ENCODE measurements at places on chromosomes 4 and X.

- no peak for DNase-seq
Observed at GRCh38 chr4:153518001-153518400, 51.8 kb downstream of the TMEM131L start.

DNA sequence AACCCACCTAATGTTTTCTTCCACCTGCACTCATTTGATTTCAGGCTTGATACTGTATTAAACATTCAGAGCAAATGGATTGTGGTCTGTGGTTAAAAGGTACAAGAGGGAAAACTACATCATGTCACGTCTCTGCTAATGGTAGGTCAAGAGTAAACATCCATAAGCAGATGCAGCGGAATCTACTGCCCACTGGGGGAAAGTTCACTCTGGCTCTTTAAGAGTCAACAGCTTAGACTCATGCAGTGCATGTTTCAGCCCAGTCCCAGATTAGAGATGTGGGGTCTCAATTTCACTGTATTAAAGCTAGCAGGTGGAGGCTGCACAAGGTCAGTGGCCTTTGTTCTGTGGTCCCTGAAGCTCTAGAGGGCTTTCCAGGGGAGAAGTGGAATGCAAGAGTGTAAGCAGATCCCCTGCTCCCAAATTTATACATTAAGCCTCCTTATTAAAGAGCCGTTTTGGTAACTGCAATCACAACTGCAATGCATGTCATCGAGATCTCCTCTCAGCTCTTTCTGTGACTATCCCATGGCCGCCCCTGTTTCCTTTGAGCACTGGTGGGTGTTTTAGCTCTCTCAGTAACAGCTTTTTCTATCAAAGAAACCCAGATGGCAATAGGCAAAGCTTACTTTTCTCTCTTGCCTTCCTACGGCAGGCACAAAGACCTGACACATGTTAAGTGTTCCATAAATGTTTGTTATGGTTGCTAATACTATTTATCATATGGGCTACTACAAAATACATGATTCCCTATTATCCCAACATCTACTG lies 53.4 kb downstream of the LDB2 start:
- no peak for DNase-seq

DNA sequence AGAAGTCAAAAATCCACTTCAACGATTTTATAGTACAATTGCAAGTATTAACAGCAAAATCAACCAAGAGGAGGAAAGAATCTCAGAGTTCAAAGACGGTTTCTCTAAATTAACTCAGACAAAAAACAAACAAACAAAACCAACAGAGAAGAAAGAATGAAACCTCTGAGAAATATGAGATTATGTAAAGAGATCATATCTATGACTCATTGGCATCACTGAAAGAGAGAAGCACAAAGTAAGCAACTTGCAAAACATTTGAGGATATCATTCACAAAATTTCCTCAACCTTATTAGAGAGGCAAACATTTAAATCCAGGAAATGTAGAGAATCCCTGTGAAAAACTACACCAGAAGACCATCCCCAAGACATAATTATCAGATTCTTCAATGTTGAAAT lies 370.4 kb downstream of the INPP4B start:
- no peak for DNase-seq

GRCh38 chr4:71355045-71355444 lies 16.2 kb downstream of the SLC4A4 start:
- DNase-seq: no peak

DNA sequence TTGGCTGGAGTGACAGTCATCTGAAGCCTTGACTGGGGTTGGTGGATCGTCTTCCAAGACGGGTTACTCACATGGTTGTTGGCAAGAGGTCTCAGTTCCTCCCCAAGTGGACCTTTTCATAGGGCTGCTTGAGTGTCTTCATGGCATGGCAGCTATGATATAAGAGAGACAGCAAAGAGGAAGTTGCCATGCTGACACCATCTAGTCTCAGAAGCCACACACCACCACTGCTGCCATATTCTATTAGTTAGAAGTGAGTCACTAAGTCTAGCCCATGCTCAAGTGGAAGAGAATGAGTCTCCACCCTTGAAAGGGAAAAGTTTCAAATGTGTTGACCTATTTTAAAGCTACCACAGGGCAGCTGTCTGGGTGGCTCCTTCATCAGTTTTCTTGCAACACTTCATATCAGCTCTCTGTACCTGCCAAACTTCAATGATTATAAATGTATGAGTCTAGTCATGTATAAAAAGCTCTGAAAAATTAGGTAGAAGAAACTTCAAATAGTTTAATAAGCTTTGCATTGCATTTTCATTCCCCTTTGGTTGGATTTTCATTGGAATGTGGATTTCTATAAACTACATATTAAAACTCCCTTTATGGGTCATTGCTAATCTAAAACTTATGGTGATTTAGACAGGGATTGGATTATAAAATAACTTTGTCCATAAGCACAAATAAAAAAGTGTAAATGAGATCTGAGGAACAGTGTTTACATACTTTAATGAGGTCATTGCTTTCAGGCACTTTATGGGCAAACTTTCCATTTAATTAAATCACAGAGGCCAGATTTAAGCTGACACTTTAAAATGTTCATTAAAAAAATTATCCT lies 68.0 kb upstream of the ATXN3L start:
- no peak for DNase-seq

DNA sequence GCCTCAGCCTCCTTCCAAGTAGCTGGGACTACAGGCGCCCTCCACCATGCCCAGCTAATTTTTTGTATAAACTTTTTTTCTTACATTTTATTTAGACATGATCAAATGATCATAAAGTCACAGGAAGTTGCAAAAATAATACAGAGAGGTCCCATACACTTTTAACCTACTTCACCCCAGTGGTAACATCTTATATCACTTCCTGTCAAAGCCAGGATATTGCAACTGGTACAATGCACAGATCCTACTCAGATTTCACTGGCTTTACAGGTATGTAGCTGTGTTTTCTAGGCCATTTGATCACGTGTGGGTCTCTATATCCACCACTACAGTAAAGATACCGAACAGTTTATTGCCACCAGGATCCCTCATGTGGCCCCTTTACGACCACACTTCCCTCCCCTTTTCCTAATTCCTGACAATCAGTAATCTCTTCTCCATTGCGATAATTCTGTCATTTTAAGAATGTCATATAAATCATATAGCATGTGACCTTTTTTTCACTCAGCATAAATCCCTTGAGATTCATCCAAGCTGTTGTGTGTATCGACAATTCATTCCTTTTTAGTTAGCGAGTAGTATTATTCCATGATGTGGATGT lies 18.0 kb downstream of the RPS6KA3 start:
- DNase-seq: no peak

- DNase-seq: no peak
Observed at GRCh38 chr4:8645753-8646124, 53.2 kb downstream of the CPZ start.

DNA sequence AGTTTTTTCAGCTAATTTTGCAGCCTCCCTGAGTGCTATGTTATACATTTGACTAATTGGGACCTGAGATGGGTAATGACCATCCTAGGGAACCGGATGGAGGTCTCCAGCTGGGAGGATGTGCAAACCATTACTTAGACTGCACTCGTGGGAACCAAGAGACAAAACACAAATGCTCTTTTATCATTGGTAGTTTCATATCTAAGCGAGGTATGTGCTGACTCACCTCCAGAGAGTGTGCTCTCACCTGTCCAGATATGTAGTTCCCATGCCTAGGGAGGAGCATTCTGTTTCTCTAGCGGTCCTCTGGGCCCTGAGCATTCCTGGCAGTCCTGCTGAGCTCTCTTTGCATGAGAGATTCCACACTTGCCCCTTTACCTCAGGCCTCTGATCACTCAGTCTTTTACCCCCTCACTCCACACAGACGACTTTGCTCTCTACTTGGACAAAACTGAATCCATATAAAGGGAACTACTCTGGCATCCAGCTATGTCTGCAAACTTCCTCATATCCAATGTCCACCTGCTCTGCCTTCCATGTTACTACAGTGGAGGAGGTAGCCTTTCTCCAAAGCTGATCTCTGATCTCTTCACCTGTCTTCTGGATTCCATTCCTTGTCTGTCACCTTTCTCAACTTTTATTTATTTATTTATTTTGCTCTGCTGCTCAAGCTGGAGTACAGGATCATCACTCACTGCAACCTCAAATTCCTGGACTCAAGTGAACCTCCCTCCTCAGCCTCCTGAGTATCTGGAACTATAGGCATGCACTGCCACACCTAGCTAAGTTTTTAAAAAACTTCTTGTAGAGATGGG lies 88.4 kb downstream of the LRP2BP start:
- DNase-seq: no peak

DNA sequence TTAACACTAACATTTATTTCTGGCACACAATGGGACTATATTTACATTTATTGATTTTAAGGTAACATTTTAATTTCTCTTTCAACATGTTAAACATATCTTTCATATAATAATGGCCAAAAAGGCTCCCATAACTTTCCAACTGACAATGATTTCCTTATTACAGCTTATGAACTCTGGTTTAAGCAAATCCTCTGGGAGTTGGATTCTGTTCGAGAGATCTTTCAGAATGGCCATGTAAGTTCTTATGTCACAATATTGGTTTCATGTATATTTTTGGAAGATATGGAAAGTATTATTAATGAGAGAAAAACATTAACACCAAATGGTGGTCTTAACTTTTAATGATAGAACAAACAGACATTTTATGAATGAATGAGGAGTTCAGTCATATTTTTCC lies 4.1 kb downstream of the TDO2 start:
- no peak for DNase-seq

DNA sequence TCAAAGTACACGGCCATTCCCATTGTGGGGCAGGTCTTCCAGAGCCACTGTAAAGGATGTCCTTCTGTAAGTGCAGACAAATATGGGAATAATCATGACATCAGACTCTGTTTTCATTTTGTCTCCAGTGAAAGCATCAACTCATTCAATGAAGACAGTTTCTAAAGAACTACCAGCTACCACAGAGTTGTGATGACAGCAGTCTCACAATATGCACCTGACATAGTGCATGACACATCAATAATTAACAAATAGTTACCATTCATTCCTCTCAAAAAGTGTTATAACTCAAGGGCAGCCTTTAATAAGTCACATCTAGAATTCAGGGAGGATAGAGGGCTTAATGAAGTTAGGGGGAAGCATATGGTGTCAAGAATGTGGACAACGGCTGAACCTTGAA lies 20.2 kb downstream of the MTTP start:
- no peak for DNase-seq

All from activated CD4-positive, alpha-beta T cell treated with anti-CD3 and anti-CD28 coated beads, Interleukin-2, amount 50 U/mL, for 4 hours (primary cell).